ENCODE measurements at places on chromosomes 5 and 9. TPM values are rescaled to one million over a fixed set of nuclear protein-coding genes. Genes with fewer than 3 reads are reported as not detected.

KLHL3 gene
- 18.2 TPM for total RNA-seq

IL9 gene
- total RNA-seq, result not detected

FGFR4 gene
- 111 TPM for total RNA-seq

CD14 gene
- total RNA-seq, result 0.63 TPM

PLAC8L1 gene
- total RNA-seq, result 0.30 TPM

CKMT2 gene
- 3.1 TPM for total RNA-seq

EFNA5 gene
- total RNA-seq, result 17.4 TPM

BHMT2 gene
- total RNA-seq, result 0.11 TPM

OR13F1 gene
- not detected for total RNA-seq

FAM81B gene
- not detected for total RNA-seq

TOR1B gene
- total RNA-seq, result 18.8 TPM

PCDHA6 gene
- total RNA-seq, result 2.4 TPM

ZNF454 gene
- total RNA-seq, result 4.3 TPM

GABRA6 gene
- not detected for total RNA-seq

DNA sequence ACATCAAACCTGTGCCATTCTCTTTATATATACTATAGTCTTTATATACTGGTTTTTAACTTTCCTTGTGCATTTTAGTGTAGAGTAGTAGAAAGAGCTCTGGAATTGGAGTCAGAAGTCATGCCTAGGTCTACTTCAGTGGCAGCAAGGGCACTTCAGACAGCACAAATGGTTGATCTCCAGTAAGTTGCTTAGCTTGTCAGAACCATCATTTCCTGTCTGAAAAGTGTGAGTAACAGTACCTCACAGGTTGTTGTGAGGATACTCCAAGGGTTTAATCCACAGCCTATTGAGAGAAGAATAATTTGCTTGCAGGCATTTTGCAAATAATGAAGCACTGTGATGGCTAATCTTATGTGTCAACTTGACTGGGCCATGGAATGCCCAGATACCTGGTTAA is 95.8 kb upstream of the NR4A3 start:
- no peak for DNase-seq

GRCh38 chr5:180718810-180719453 is 20.9 kb downstream of the OR2Y1 start:
- no peak for DNase-seq

GRCh38 chr5:115577741-115578140 is 24.5 kb downstream of the TICAM2 start:
- DNase-seq, result no peak

DNA sequence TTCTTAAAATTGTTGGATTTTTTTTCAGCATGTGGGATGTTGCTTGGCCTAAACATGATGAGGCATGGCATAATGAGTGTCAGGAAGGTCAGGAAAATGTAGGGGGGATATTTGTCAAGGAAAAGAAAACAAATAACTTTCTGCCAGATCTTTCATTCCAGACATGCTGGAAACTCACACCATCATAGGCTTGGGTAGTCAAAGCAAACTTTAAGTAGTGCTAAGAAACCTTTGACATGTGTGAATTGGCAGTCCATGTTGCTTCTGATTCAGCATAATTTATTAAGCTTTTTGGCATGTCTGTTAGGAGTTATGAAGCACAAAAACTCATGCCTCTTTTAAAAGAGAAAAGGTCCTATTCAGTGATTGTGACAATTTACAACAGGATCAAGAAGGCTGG is 61.3 kb upstream of the MTAP start:
- DNase-seq, result no peak

DNA sequence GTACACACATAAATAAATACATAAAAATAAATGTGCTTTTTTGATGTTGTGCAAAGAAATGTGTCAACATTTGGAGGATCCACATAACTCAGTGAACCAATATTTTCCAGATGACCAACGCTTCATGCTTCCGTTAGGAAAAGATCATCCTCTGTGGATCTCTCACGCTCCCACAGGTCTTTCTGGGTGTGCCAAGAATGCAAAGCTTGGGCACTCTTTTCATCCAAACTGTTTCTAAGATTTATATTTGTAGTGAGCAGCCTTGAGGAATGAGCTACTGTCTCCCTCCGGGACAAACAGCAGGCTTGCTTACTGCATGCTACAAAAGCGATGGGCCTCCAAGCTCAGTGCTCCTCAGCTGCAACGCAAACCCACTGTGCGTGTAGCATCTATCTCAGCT is 46.2 kb upstream of the RUFY1 start:
- DNase-seq, result no peak

DNA sequence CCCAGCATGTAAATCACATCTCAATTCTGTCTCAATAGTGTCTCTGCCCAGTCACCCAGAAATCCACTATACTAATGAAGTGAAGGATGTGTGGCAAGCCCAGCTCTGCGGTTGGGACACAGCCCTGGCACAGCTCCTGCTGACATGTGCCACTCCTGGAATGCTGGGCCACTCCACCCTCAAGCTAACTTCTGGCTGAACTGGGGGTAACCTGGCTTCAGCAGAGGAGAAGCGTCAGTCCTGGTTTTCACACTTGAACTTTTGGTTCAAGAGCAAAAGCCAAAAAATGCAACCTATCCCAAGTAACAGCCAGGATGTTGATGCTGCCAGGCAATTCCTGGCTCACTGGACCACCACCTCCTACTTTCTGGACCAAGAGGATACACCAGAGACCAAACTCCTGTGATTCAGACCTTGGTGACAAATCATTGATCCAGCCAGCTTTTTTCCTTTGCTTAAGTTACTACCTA is 86.4 kb downstream of the ARRDC3 start:
- DNase-seq, result no peak

- DNase-seq, result no peak
Measured at GRCh38 chr9:14418301-14418940, 104.5 kb upstream of the NFIB start.

- no peak for DNase-seq
Measured at GRCh38 chr9:135976531-135976930, 15.4 kb upstream of the UBAC1 start.

DNA sequence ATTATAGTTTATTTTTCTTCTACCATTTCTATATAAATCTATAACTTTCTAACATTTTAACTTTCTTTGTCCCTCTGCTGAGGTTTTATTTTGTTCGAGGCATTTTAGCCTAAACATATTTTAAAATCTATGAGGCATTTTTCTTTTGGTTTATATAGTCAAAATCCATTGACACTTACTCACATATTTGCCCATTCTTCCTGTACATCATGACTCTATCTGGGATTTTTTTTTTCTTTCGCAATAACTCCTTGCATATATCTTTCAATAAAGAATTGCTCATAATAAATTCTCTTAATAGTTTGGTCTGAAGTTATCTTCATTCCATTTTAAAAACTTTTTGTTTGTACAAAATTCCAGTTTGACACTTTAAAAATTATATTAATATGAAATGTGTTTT is 632.3 kb downstream of the TLE4 start:
- no peak for DNase-seq

DNA sequence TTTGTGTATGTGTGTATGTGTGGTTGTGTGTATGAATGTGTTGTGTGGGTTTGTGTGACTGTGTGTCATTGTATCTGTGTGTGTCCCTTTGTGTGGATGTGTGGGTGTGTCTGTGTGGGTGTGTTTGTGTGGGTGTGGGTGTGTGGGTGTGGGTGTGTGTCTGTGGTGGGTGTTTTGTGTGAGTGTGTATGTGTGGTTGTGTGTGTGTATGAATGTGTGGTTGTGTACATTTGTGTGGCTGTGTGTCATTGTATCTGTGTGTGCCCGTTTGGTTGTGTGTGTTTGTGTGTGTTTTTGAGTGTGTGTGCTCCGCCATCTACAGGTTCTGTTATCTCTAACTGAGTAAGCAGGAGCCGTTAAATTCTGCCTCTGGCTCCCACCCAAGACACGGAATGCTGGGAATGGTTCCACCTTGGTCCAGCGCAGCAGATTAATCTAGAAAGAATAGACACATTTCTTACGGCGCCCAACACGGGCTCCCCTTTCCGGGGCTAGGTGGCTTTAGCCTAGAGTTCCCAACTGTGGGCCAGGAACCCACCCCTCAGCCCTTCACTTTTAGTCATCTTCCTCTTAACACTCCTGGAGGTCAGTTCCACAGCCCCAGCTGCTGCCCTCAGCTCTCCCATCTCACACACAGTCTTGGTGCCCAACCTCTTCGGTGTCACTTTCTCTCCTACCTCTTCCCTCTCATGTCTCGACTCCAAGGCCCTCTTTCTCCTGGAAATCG is 197.1 kb downstream of the TTLL11 start:
- no peak for DNase-seq

GRCh38 chr9:75231167-75231566 is 142.9 kb downstream of the OSTF1 start:
- DNase-seq, result no peak

DNA sequence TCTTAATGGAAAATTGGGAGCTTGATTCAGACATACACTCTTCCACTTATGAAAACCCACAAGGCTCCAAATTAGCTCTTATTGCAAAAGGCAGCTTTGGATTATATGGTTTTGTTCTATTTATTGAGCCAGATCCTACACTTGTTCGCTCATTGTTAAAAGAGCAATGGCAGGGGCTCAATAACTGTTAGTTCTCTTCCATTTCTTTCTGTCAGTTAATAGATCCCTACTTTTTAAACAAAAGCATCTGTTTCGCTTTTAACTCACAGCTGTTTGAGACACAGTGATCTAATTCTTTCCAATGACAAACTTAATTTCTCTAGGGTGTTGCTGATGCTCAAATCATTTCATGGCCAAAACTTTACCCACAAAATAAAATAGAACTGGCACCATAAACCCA is 11.7 kb downstream of the C5 start:
- no peak for DNase-seq

DNA sequence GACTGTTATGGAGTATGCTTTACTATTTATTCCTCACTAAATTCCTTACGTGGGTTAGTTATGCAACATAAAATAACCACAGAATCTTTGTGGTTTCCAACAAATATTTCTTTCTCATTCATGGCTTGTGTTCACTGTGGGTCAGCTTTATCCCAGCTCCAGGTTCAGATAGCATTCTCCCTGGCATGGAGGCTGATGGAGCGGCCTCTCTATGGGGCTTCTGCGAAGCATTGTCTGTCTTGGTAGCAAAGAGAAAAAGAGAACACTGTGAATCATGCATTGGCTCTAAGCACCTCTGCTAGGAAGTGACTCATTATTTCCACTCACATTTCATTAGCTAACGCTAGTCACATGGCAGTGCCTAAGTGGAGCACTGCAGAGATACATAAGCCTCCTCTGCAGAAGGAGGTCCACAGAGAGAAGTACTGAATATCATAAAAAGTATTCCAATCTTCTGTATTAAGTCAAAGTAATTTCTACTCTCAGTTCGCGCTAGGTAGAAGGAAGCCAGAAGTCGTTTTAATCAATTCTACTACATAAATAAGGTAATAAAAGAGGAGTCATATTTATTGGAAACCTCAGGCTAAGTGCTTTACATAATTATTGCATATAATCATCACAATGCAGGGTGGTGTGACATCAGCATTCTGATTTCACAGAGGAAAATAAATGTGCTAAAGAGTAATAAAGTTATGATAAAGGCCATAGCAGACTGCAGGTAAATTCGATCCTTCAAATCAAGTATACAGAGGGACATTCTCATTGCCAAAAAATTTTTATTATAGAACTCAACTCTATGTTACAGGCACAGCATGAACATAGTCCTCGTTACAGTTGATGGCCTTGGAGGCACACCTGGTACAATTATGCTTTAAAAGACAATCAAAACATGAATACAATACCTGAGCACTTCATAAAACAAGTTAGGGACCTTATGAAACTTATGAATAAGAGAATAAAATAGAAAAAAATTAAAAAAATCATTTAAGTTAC is 531.1 kb downstream of the CETN3 start:
- DNase-seq, result no peak

DNA sequence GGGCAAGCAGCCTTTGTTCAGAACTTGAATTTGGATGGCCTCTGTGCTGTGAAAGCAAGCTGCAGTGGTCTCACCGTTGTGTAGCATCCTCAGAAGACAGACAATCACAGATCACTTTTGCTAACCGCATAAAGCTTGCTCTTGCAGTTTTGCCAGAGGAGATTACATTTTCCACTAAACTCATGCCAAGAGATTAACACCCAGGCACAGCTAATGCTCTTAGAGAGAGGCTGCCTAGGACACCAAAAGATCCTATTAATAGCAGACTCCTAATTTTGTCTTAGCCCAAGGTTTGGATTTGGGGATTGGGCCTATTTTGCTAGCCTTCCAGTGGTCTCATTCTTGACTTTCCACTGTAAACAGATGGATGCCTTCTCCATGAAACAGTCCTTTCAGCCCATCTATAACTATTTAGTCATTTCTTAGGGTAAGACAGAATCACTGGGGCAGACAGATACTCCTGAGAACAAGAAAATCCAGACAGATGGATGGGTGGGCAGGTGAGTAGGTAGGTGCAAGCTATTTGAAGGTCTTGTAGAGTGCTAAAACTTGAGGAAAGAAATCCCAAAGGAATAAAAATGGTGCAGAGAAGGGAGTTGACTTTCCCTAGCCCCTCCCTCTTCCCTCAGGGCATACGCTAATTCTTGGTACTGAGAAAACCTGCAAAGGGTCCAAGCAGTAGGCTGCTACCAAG is 506.2 kb downstream of the SPOCK1 start:
- DNase-seq, result no peak

- DNase-seq, result no peak
Measured at GRCh38 chr9:18921366-18922075, 111.5 kb downstream of the SAXO1 start.

- no peak for DNase-seq
Measured at GRCh38 chr9:84235511-84235910, 105.0 kb downstream of the SLC28A3 start.

DNA sequence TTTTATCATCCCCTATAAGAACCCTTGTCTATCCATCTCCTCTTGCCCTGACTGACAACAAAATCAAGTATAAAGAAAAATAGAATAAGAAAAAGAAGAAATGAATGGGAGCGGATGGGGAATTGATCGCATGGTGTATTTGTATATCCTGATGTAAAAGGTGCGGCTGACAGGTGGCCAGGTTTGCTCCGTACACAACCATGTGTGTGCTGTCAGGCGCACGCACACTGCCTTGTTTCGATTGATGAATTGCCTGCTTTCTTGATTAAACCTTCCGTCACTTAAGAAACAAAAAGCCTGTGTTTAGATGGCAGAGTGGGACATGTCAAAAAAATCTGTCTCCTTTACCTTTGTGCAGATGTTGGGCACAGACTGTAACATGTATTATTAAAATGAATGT is 102.6 kb downstream of the MVB12B start:
- DNase-seq, result no peak

DNA sequence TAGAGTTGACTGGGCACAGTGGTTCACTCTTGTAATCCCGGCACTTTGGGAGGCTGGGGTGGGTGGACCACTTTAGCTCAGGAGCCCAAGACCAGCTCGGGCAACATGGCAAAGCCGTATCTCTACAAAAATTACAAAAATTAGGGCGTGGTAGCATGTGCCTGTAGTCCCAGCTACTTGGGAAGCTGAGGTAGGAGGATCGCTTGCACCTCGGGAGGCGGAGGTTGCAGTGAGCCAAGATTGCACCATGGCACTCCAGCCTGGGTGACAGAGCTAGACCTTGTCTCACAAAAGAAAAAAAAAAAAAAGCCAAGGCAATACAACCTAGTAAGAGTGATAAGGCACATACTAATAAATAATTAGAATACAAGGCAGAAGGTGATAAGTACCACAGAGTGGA is 15.8 kb downstream of the NLN start:
- DNase-seq, result no peak

GRCh38 chr5:156641686-156642085 is 208.4 kb upstream of the PPP1R2B start:
- DNase-seq, result no peak

Measured in WTC11 (cell line).